ENCODE measurements at places on chromosomes 6 and 20.
A peak's percentile ranks its signal among the peaks of the same experiment; 100 is the strongest.

DNA sequence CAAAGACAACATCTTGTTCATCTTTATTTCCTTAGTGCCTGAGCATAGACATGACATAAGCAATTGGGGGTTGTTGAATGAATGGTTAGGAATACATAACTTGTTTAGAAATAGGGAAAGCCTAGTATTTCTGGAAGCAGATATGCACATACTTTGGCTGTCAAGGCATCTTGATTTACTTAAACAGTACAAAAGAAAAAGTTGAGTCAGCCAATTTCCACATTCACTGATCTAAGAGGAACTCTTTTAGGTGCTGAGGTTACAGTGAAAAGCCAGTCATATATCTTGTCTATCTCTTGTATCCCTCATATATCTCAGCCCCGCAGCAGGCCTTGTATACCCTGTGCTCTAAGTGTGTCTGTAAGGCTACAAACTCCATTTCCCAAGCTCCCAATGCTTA lies 11.6 kb downstream of the ZKSCAN4 start:
- DNase-seq = no peak

DNA sequence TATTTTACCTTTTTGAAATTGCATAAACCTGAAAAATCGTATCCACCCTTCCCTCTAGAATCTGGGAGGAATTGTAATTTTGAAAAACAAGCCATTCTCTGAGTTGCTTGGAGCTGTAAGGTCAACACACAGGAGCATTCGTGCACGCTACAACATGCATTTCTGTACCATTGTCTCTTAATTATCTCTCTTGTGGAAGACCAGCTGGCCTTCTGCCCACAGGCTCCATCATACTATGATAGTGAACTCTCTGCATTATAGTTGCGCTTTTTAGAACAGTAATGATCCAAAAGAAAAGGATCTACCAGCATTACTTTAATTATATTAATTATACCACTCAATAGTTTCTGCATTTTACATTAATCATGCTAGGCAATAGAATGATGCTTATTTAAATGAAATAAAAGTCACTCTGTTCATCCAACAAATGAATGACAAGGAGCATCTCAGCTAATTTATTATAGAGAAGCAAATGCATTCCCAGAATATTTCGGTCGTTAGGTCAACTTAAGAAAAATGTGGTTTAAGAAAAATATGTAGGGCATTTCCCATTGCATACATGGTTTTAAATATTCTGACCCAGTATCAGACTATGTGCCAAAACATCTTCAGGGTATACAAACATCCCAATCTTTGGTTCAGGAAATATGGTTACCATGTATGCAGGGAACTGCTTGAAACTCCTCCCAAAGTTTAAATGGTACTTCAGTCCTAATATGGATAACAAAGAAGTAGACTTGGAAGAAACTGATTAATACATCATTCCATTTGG lies 263.5 kb downstream of the TFAP2A start:
- peak; percentile 74 for DNase-seq

DNA sequence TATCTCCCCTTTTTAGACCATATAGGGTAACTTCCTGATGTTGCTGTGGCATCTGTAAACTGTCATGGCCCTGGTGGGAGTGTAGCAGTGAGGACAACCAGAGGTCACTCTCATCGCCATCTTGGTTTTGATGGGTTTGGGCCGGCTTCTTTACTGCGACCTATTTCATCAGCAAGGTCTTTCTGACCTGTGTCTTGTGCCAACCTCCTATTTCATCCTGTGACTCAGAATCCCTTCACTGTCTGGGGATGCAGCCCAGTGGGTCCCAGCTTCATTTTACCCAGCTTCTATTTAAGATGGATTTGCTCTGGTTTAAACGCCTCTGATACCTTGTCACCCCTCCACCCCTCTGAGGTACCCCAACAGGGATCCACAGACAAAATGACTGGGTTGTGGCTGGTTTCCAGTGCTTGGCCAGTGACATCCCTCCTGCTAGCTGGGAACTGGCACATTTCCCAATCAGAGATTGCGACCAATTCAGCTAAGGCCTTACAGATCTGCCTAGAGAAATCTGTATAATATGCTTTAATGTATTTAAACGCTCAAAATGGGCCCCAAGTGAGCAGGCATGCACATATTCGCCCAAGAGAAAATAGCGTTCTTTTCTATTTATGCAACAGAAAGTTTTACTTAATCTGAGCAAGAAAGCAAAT lies 315.6 kb upstream of the QKI start:
- DNase-seq = no peak

GRCh38 chr6:126172131-126172530 lies 167.8 kb upstream of the CENPW start:
- DNase-seq = no peak

GRCh38 chr20:43749734-43750294 lies 23.0 kb upstream of the GTSF1L start:
- DNase-seq = peak; percentile 45

DNA sequence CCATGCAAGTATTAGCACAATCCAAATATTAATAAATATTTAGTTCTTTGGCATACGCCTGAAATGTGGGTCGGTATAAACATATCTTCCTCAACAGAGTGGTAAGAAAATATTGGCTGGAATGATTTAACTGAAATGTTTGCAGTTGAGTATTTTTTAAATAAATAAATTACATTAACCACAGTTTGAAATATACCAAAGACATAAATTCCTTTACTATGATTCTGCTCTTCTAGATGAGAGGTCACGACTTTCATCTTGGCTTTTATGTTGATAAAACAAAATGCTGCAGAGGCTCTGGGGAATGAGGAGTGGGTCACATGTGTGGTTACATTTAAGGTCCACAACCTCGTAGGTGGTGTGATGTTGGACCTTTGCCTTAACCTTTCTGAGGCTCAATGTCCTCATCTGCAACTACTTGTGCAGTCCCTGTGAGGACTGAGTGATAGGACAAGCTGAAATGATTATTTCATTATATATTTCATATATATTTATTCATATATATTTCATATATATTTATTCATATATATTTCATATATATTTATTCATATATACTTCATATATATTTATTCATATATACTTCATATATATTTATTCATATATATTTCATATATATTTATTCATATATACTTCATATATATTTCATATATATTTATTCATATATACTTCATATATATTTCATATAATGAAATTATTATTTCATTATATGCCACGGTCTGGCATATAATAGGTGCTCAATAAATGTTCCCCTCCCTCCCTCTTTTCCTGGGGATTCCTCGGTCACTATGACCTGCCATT lies 107.4 kb downstream of the SAMD5 start:
- DNase-seq = no peak

- DNase-seq = no peak
These were observed 76.6 kb downstream of the ARID1B start for GRCh38 chr6:156853733-156854132.

GRCh38 chr6:134551245-134551960 lies 233.5 kb upstream of the SGK1 start:
- no peak for DNase-seq

DNA sequence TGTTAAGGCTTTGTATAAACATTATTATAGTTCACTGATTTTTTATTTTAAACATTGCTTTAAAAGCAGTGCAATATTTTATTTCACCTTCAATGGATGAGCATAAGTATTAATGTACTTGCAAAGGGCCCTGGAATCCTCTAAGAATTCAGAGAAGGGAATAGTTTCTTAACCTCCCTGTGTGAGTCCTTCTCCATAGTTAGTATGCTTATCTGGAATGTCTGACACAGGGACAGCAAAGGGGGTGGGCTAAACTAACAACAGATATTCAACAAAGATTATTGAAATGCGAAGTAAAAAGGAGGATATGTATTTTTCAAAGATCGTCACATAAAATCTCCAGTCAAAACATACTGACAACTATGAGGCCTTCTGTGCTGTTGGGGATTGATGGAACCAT lies 300.4 kb downstream of the CENPW start:
- DNase-seq = no peak

- no peak for DNase-seq
These were observed 37.8 kb upstream of the CD93 start for GRCh38 chr20:23123886-23124285.

GRCh38 chr20:58251979-58252591 lies 23.6 kb upstream of the ANKRD60 start:
- DNase-seq = no peak

GRCh38 chr6:5325173-5325572 lies 63.9 kb downstream of the FARS2 start:
- no peak for DNase-seq

- DNase-seq = no peak
These were observed 130.1 kb upstream of the ASCC3 start for GRCh38 chr6:101011186-101011585.

- DNase-seq = no peak
These were observed 129.6 kb downstream of the TAF4 start for GRCh38 chr20:61935926-61936700.

DNA sequence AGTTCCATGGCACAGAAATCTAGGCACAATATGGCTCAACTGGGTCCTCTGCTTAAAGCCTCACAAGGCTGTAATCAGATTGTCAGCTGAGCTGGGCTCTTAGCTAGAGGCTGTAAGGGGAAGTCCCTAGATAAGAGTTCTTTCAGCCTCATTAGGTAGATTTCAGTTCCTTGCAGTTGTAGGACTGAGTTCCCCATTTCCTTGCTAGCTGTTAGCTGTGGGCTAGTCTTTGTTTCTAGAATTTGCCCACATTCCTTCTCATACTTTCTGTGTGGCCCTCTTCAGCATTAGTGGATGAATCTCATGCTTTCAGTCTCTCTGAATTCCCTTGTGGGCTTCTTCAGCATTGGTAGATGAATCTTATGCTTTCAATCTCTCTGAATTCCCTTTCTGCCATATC lies 71.0 kb upstream of the MRAP2 start:
- DNase-seq = no peak

- no peak for DNase-seq
These were observed 421.0 kb downstream of the TENT5A start for GRCh38 chr6:81331526-81331925.

GRCh38 chr6:160348223-160349019 lies at the start of gene SLC22A3:
TSS of gene SLC22A3 (plus strand) at chr6:160348378. CDS start at chr6:160348420, 42 bp downstream.
- DNase-seq = no peak

DNA sequence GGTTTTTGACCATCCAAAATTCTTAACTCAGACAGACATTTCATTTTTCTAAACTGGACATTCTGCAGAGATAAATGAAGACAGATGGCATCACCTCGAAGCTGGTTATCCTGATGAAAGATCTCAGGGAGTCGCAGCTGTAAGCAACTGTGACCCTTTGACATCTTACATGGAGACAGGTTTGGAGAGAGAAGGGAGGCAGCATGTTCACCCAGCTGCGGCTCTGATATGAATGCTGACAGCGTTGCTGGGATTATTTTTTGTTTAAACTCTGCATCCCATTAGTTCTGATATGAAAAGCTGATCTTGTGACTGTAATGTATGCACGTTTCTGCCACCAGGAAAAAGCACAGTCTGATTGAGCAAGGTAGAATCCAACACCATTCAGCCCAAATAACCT lies 89.4 kb downstream of the C6orf118 start:
- DNase-seq = no peak

DNA sequence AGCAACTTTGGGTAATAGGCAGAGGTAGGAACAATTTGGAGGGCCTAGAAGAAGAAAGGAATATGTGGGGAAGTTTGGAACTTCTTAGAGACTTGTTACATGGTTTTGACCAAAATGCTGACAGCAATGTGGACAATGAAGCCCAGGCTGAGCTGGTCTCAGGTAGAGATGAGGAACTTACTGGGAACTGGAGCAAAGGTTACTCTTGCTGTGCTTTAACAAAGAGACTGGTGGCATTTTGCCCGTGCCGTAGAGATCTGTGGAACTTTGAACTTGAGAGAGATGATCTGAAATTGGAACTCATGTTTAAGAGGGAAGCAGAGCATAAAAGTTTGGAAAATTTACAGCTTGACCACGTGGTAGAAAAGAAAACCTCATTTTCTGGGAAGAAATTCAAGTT lies 28.3 kb upstream of the TMEM200A start:
- DNase-seq = no peak

DNA sequence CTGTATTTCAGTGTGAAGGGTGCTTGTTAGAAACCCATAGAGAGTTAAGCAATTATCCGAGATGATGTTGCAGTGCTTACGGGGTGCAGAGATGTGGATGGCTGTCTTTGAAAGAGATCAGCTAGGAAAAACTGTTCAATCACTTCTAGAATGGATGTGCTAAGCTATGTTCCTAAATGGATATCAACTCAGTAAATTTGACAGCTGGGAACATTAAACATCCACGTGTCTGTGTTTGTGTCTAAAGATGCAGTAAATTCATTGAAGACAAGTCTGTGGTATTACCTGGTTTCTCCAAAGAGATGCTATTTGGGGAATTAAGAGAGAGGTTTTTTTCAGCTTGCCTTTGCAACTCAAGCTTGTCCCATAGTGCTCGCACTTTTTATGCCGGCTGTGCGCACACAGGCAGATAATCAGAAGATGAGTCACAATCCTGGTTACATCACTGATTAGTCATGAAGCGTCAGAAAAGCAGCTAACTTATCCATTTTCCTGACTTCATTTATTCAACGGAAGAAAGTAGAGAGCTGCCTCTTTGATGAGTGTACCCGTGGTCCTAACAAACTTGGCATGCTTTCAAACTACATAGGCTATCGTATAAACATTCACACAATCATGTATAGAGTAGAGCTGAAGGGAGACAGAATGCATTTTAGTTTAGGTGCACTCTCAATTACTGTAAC lies 691.7 kb upstream of the SLC35B3 start:
- no peak for DNase-seq

GRCh38 chr20:1438361-1438760 lies 28.3 kb downstream of the NSFL1C start:
- no peak for DNase-seq

DNA sequence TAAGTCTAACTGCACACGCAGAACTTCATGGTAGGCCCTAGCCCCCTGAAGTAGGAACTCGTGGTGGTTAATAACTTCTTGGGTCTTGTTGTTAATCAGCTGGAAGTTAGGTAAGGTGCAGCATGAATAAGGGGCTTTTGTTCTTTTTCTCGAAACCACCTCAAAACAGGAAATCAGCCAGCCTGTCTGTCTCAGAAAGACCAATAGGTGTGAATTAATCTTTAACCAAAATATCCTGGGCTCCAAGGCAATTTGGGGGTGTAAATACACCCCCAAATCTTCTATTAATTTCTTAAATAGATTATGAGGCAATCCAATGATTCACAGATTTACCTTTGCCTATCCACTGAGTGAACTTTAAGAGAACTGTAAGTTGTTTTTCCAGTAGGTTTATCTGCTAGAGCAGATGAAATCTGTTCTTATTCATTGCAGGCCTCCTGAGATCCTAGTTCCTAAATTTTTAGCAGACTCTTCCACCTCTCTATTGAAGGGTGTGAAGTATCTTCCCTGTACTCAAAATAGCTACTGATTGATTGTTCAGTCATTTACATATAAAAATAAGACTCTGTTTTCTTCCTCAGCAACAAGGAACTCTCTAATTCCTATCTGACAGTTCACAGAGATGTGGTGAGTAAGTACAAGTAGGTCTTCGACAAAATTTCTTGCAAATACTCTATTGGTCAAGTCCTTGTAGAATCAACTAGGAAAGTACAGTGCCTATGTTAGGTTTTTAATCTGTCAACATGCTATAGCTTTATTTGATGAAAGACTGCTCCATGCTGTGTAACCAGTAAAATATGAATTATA lies 427.1 kb upstream of the NOX3 start:
- no peak for DNase-seq

GRCh38 chr6:131015025-131015591 lies 47.9 kb downstream of the EPB41L2 start:
- no peak for DNase-seq

GRCh38 chr6:39841291-39841690 lies 49.1 kb downstream of the DAAM2 start:
- DNase-seq = no peak

- no peak for DNase-seq
These were observed 85.4 kb downstream of the PPP1R14C start for GRCh38 chr6:150228072-150228733.

- no peak for DNase-seq
These were observed 8.6 kb downstream of the SRC start for GRCh38 chr20:37354210-37355195.

GRCh38 chr20:60138256-60139220 lies 180.3 kb downstream of the CDH26 start:
- DNase-seq = peak; percentile 87
